Activated T-cell treated with anti-CD3 and anti-CD28 coated beads for 1 hour (primary cell): ENCODE measurements at places on chromosomes 6 and 20.

DNA sequence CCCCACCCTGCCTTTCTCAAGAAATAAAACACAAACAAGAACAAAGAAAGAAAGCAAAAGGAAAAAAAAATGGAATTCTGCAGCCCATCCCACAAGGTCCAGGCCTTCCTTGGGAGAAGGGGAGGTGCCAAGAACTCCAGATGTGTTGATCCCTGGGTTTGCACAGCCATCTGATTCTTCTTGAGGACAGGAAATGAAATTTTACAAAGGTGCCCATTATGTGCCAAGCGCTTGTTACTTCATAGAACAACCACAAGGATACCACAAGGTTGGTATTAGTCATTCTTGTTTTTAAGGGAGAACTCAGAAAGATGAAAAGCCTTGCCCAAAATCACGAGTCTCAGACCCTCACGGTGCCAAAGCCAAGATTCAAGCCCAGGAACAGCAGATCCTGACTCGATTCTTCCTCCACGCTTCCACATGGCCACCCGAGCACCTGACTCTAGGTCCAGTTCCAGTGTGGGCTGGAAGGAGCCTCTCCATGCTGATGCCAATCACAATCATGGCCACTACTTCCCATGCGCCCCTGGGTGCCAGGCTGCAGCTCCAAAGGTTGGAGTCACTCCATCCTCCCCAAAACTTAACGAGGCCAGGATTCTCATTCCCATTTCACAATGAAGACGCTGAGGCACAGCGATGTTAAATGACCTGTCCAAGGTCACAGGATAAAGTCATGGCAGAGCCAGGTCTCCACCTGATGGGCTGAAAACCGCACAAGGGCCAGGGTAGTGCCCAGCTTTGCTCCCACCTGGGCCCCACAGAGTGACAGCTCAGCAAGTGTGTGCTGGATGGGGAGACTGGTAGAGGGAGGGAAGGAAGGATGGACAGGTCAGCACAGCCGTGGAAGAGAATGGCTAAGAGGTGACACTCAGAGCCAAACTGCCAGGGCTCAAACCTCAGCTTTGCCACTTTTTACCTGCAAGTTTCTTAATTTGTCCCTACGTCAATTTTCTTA lies 66.7 kb upstream of the TOP1 start:
- no peak for DNase-seq

GRCh38 chr6:168216751-168217191 lies 102.8 kb downstream of the DACT2 start:
- no peak for DNase-seq

- no peak for DNase-seq
Observed at GRCh38 chr6:131029626-131030297, 33.3 kb downstream of the EPB41L2 start.

- DNase-seq: no peak
Observed at GRCh38 chr6:118319894-118320649, 228.0 kb upstream of the PLN start.

DNA sequence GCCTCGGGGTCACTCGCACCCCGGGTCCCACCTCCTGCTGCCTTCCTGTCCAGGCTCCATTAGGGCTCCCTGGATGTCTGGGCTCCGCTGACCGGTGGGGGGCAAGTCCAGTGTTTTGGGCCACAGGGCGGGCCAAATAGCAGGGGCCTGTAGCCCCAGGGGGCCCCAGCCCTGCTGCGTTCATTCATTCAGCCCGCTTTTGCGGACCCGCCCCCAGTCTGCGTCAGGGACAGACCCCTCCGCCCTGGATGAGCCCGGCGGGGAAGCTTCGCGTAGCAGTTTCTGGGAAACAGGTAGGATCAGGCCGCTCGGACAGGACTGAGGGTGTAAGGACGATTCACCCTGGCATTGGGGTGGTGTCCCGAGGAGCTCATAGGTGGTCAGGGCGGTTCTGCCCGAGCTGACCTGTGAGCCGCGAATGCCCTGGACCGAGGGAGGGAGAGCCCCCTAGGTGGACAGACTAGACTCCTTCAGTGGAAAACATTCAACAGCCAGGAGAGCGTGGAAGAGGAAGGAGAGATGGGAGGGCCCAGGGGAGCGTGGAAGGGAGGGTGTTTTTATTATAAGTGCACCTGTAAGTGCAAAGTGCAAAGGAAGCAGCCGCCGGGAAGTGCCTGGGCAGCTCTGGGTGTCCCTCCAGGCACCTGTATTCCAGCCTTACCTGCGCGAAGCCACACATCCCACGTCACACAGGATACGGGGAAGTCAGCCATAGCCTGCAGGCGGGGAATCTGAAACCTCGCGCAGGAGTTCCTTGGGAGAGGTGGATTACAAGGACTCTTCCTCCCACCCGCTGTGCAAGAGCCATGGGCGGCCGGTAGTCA lies 662 bp downstream of the ENTPD6 start:
- no peak for DNase-seq

GRCh38 chr6:75145976-75146375 lies 59.9 kb downstream of the COL12A1 start:
- DNase-seq: no peak

DNA sequence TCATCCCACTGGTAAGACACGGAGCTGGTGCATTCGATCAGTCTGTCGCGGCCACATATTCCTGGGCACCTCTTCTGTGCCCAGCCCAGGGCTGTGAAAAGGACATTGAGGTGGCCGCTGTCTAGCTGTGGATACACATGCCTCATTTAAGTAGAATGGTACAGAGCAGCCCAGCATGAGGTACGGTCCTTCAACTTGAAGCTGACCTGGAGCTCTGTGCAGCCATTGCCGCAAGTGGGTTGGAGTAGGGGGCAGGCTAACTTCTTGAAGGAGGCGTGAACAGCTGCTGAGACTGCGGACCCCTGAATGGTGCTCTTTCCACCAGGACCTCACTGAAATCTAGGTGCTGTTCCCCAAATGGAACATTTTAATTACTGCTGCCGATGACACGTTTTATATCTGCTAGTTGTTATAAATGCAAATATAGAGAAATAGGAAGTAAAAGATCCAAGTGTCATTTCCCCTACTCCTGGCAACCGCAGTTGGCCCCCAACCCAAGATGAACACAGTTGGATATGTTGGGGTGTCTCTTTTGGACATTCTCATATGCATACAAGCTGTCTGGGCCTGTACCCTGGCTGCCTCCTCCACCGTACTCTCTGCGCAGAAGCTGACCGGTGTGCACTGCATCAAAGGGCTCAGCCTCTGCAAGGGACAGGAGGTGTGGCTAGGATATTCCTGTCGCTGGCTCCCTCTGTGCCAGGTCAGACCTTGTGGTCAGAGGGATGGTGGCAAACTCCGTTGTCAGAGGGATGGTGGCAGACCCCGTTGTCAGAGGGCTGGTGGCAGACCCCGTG lies 86.1 kb downstream of the CDC5L start:
- no peak for DNase-seq

- DNase-seq: no peak
Observed at GRCh38 chr20:51631953-51632352, 89.4 kb upstream of the NFATC2 start.

DNA sequence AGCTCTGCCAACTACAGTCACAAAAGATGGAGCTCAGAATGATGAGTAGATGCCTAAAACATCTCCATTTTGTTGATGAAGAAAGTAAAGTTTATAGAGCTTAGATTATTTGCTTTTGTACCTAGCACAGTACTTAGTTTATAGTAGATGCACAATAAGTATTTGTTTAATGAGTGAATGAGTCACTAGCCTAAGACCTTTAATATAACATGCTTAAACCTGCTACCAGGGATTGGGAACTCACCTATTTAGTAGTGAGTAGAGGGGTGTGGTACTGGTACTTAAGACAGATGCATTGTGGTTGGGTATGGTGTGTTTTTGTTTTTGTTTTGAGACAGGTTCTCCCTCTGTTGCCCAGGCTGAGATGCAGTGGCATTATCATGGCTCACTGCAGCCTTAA lies 35.8 kb downstream of the TRIM38 start:
- DNase-seq: no peak

GRCh38 chr6:38701551-38701950 lies 1.4 kb downstream of the GLO1 start:
- no peak for DNase-seq

- DNase-seq: no peak
Observed at GRCh38 chr6:40563111-40563510, 24.1 kb downstream of the LRFN2 start.

DNA sequence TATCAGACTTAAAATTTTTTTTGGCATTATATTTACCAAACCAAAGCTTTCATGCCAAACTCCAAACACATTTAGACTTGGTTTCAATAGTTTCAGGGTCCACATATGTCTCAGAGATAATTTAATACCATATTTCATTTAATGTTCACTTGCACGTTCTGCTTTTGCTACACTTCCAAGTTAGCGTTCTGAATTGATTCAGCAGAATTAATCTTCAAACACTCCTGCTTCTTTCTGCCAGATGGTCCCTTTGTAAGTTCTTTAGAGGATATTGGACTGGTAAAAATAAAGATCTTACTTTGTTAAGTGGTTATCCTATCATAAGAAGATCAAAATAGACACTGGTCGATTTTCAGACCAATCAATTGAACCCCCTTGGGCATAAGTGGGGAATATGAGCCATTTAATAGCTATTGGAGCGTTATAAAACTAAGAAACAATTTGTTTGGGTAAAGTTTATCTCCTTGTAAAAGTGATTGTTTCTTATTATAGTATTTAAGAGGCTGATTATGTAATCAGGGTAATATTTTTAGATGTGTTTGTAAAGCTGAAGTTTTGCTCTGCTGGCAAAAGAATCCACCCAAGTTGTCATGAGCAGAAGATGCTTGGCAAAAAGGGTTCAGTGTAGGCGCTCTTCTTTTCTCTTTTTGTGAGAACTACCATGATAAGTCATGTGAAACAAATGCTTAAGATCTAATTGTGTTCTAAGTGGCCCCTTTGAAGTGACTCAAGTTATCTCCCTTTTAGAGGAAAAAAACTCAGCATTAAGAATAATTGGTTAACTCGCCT lies 92.2 kb downstream of the MCHR2 start:
- DNase-seq: no peak

GRCh38 chr20:58555078-58555765 lies 40.0 kb upstream of the APCDD1L start:
- DNase-seq: no peak

DNA sequence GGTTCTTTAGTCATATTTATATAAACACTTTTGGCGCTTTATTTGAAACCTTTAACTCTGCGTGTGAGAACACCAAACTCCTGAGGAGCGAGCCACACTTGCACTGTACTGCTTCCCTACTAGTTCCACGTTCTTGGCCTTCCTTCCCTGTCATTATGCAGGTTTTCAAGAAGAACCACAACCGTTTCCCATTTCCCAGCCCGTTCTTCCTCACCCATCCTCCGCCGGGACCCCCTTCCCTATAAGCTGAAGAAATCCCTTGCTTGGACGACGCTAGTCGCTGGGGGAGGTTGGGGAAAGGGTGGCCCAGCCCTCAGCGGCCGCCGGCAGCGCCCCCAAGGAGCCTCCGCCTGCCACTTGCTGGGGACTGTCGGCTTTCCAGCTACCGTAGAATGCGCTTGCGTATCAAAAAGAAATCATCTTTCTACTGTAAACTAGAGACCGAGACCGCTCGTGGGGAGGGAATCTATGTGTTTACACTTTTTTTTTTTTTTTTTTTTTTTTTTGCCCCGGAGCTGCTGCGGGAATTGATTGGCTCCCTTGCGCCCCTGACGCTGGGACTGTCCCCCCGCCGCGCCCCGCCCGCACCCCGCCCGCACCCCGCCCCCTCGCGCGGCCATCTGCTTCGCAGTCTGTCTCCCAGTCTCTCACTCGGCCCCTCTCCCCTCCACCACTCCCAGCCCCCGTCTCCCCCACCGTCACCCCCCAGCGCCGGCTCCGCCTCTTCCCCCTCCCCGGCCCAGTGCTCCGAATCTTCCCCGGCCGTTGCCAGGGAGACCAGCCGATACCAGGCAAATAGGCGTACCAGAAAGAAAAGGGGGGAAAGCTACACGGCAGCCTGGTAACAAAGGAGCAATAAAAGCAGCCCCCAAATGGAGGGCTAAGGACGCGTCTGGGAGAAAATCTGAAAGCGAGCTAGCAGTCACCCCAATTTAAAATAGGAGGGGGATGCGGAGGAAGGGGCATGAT lies 2.3 kb upstream of the MARCKS start:
- DNase-seq: no peak

GRCh38 chr6:49826743-49827406 lies 39.5 kb downstream of the CRISP1 start:
- DNase-seq: no peak

- no peak for DNase-seq
Observed at GRCh38 chr6:137036566-137037300, 8.0 kb downstream of the IL20RA start.

DNA sequence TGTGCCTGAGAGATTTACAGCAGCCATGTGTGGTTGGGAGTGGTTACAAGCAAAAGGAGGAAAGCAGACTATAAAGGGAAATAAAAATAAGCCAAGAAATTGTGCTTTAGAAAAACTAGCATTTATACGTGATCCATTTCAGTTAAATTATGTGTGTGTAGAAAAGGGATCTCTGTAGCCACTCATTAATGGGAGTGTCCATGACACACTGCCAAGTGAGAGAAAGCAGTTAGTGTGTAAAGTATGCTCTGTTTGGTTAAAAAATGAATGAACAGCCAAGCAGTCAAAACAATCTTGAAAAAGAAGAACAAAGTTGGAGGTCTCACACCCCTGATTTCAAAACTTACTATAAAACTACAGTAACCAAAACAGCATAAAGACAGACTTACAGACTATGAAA lies 67.9 kb upstream of the GGTLC1 start:
- no peak for DNase-seq

GRCh38 chr6:45689926-45690615 lies 312.3 kb upstream of the SUPT3H start:
- no peak for DNase-seq

DNA sequence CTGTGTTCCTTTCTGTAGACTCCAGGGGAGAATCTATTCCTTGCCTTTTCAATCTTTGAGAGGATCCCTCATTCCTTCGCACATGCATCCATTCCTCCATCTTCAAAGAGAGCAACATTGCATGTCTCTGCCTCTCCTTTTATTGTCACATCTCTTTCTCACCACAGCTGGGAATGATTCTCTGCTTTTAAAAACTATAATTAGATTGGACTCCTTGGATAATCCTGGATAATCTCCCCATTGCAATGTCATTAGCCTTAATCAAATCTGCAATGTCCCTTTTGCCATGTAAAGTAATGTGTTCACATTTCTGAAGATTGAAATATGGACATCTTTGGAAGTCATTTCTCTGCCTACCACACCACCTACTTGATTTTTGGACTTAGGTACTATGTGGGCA lies 750.1 kb downstream of the COL12A1 start:
- DNase-seq: no peak

- no peak for DNase-seq
Observed at GRCh38 chr6:11260249-11261038, 28.0 kb upstream of the NEDD9 start.
